ENCODE measurements at places on chromosomes 3 and 15. TPM values are rescaled to one million over a fixed set of nuclear protein-coding genes. Genes with fewer than 3 reads are reported as not detected.

DNA sequence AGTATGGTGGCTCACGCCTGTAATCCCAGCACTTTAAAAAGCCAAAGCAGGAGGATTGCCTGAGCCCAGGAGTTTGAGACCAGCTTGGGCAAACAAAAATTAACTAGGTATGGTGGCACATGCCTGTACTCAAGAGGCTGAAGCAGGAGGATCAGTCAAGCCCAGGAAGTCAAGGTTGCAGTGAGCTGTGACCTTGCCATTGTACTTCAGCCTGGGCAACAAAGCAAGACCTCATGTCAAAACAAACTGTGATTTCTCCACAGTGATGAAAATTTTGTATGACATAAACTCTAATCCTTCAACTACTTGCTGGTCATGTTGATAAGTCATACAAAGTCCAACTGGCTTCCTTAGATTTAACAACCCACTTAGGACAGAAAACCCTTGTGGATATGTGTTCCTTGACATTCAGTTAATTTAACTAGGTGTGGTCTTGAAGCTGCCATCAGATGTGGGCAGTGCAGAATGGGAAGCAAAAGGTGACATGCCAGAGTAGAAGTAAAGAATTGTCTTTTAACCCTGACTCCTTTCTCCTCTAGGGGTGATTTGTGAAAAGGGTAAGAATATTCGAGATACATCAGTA is 263.3 kb downstream of the PTPRG start:
- no peak overlapping the region for H3K27ac ChIP-seq
- peaks cover 37% of the 10 kb centered on the region for H3K4me1 ChIP-seq
- H3K4me3 ChIP-seq: no peak overlapping the region
- no peak for DNase-seq

GRCh38 chr3:126003447-126004190 is 34.6 kb downstream of the ROPN1B start:
- no peaks in the 10 kb centered on the region for H3K4me1 ChIP-seq
- H3K4me3 ChIP-seq: no peak overlapping the region
- peaks cover 28% of the 10 kb centered on the region for H3K36me3 ChIP-seq
- no peaks in the 10 kb centered on the region for H3K27me3 ChIP-seq
- no peak overlapping the region for H3K27ac ChIP-seq

Gene SPATA12
- not detected for polyA plus RNA-seq

Gene RGMA
- 1.4 TPM for polyA plus RNA-seq

DNA sequence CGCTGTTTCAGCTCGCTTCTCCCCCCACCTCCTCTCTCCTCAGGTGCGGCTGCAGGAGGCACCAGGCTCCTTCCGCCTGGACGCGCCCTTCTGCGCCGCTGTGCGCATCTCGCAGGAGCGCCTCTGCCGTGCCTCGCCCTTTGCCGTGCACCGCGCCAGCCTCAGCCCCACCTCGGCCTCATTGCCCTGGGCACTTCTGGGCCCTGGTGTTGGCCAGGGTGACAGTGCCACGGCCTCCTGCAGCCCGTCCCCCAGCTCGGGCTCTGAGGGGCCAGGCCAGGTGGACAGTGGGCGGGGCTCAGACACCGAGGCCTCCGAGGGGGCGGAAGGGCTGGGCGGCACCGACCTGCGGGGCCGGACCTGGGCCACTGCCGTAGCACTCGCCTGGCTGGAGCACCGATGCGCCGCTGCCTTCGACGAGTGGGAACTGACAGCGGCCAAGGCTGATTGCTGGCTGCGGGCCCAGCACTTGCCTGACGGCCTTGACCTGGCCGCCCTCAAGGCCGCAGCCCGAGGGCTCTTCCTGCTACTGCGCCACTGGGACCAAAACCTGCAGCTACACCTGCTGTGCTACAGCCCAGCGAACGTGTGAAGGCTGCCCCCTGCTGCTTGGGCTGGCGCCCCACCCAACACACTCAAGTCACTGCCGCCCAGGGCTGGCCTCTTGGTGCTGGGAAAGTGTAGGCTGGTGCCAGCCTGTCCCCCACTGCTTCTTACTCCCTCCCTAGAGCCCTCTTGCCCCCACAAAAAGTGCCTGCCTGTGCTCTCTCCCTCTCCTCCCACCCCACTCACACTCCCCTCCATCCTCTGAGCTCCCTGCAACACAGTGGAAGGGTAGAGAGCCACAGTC is 7.1 kb downstream of the ALG3 start:
- no peak overlapping the region for H3K4me3 ChIP-seq
- H3K36me3 ChIP-seq: peaks cover 39% of the 10 kb centered on the region
- H3K27ac ChIP-seq: no peak overlapping the region
- DNase-seq: no peak
- peaks cover 22% of the 10 kb centered on the region for H3K27me3 ChIP-seq
- peaks cover 4% of the 10 kb centered on the region for H3K4me1 ChIP-seq

DNA sequence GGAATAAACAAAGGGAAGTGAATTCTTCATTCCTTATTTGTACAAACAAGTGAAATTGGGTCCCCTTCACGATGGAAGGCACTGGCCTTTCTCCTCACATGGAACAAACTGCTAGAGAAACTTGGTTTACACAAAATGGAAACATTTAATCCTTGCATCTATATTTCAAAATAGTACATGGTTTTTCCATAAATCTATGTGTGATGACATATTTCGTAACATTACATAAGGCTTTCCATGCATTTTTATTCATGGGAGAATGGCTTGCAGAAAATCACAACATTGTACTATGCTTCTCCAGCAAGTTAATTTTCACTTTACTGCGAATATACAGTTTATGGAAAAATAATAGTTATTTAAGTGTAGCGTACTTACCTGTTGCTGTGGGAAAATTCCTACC is 81.0 kb upstream of the CDIN1 start:
- H3K27me3 ChIP-seq: no peaks in the 10 kb centered on the region
- no peak overlapping the region for H3K4me3 ChIP-seq
- no peaks in the 10 kb centered on the region for H3K36me3 ChIP-seq

GRCh38 chr15:59388670-59389069 is 16.0 kb upstream of the MYO1E start:
- H3K4me3 ChIP-seq: no peak overlapping the region
- H3K36me3 ChIP-seq: no peaks in the 10 kb centered on the region
- H3K4me1 ChIP-seq: no peaks in the 10 kb centered on the region
- DNase-seq: no peak

Gene CCR8
- not detected for polyA plus RNA-seq

DNA sequence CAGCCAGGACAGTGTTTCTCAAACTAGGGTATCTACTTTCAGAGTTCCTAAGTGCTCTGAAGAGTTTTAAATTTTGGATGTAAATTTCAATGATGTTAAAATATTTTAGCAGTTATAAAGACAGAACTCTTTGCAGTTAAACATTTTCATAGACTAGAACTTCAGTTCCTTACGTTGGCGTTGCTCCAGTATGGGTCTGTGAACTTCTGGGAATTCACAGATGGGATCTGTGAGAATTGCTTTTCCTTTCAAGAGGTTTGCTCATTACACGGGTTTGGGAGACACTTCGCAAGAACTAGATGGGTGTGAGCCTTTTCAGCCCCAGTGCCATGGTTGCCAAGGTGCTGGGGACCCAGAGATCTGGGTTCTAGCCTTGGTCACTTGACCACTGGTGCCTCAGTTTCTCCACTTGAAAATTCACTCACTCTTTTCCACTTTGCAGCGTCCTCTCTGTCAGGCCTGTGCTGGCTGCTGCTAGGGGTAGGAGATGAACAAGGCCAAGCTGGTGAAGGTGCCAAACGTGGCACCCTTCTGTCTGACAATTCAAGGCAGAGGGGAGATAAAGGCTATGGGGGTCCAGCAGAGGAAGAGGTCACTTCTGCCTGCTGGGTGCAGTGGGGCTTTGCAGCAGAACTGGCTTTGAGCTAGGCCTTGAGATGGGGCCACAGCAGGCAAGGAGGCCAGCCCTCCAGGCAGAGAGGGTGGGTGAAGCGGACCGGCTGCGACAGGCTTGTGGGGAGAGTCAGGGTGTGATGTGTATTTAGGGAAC is 48.1 kb downstream of the EPHB3 start:
- no peaks in the 10 kb centered on the region for H3K36me3 ChIP-seq
- H3K4me3 ChIP-seq: no peak overlapping the region
- no peak overlapping the region for H3K27ac ChIP-seq
- no peaks in the 10 kb centered on the region for H3K4me1 ChIP-seq
- H3K27me3 ChIP-seq: no peaks in the 10 kb centered on the region
- peak; percentile 35 for DNase-seq

Gene NEK10
- polyA plus RNA-seq: not detected

DNA sequence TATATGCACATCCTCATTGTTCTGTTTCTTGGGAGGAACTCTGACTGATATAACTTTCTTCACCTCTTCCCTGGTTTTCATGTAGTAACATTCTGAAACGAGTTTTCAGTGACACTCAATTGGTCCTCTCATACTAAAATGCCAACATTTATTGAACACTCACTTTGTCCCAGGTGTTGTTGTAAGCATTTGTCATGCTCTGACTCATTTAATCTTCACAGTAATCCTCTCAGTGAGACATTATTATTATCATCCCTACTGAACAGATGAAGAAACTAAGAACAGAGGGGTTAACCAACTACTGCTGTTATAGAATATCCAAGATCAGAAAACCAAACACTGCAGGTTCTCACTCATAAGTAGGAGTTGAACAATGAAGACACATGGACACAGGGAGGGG is 94.1 kb upstream of the MRPL3 start:
- no peaks in the 10 kb centered on the region for H3K27me3 ChIP-seq

Gene CACNA2D2
- 1.2 TPM for polyA plus RNA-seq

Gene BCL2A1
- polyA plus RNA-seq: 9.6 TPM

Gene ATP8B4
- polyA plus RNA-seq: 1.2 TPM

DNA sequence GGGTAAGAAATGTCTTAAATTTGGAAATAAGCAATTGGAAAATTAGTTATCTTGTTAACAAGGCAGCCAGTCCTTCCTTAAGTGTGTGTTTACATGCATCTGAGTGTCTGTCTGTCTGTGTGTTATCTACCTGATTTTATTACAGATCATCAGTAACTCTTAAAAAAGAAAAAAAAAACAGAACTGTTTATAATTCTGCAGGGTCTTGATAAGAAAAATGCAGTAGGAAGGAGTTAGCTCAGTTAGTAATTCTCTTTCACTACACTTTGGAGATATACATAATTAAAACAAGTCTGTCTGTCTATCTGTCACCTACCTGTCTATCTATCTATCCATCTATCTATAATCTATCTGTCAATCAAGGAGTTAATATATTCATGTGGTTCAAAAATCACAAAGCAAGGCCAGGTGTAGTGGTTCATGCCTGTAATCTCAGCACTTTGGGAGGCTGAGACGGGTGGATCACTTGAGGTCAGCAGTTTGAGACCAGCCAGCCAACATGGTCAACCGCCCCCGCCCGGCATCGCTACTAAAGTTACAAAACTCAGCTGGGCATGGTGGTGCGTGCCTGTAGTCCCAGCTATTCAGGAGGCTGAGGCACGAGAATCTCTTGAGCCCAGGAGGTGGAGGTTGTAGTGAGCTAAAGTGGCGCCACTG is 135.5 kb upstream of the SGO1 start:
- DNase-seq: no peak
- H3K27ac ChIP-seq: no peak overlapping the region
- H3K36me3 ChIP-seq: no peaks in the 10 kb centered on the region
- H3K4me1 ChIP-seq: no peaks in the 10 kb centered on the region
- no peaks in the 10 kb centered on the region for H3K27me3 ChIP-seq
- no peak overlapping the region for H3K4me3 ChIP-seq

Gene PCLAF
- 9.0 TPM for polyA plus RNA-seq

DNA sequence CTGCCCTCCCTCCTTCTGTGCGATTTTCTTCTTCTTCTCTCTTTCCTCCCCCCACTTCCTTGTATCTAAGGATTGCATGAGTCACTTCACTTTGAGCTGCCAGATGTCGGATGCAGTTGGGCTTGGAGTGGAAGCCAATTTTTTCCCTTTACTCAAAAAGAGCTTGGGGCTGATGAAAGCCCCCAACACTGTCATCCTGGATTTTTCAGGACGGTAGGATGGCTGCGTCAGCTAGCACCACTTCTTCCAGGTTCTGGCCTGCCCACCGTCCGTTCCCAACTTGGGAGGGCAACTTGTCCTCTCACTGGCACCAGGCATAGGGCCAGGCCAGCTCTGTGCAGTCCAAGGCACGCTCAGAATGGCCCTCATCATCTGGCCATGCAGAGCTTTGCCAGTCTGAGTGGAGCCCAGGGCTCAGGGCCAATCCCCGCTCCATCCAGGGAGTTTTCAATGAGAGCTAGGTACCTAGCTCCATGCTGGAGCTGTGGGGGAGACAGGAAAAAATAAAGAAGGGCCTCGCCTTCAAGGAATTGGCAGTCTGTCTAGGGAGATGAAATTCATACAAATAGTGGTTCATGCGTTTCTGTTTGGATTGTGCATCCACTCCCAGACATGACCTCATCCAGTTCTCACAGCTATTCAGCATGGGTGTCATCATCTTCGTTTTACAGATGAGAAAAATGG is 47.7 kb upstream of the INSYN1 start:
- H3K27me3 ChIP-seq: no peaks in the 10 kb centered on the region
- DNase-seq: peak; percentile 69
- H3K4me1 ChIP-seq: peaks cover 29% of the 10 kb centered on the region
- peak overlapping the region; percentile 59 for H3K27ac ChIP-seq
- no peak overlapping the region for H3K4me3 ChIP-seq
- H3K36me3 ChIP-seq: no peaks in the 10 kb centered on the region

GRCh38 chr3:50825841-50826240 is 151.1 kb downstream of the DOCK3 start:
- H3K27me3 ChIP-seq: no peaks in the 10 kb centered on the region
- no peaks in the 10 kb centered on the region for H3K4me1 ChIP-seq
- H3K27ac ChIP-seq: no peak overlapping the region
- H3K4me3 ChIP-seq: no peak overlapping the region

Gene PLAAT1
- not detected for polyA plus RNA-seq

Gene MORF4L1
- 318 TPM for polyA plus RNA-seq

Gene IREB2
- 12.6 TPM for polyA plus RNA-seq

Data from sigmoid colon (tissue), 7 donors.